Subcutaneous preadipocyte (primary cell): ENCODE measurements at places on chromosomes 1 and 21. TPM values are rescaled to one million over a fixed set of nuclear protein-coding genes. Genes with fewer than 3 reads are reported as not detected.

The FHAD1 gene
- 0.73 and 0.78 TPM in 2 replicates for total RNA-seq

The S100A8 gene
- total RNA-seq = not detected in 2 replicates

The PCBP3 gene
- total RNA-seq = 15.1 and 42.6 TPM in 2 replicates

The SDF4 gene
- total RNA-seq = 87.6 and 101 TPM in 2 replicates

The AK5 gene
- 24.6 and 32.7 TPM in 2 replicates for total RNA-seq

The OR2L3 gene
- total RNA-seq = not detected in 2 replicates

The KIF14 gene
- 9.2 and 18.6 TPM in 2 replicates for total RNA-seq

The RNF186 gene
- not detected in 2 replicates for total RNA-seq

The SLC9C2 gene
- total RNA-seq = not detected in 2 replicates

The XKR8 gene
- total RNA-seq = 7.2 and 11.0 TPM in 2 replicates

The TRIM58 gene
- total RNA-seq = 0.98 and 4.0 TPM in 2 replicates

The MYBPH gene
- 0.37 and 0.39 TPM in 2 replicates for total RNA-seq

The TP73 gene
- under 0.01 TPM in 1 of 2 replicates, not detected in the other for total RNA-seq

The TIPRL gene
- 27.6 and 31.3 TPM in 2 replicates for total RNA-seq

The DENND4B gene
- 22.0 and 27.0 TPM in 2 replicates for total RNA-seq

The TCHH gene
- under 0.01 TPM in 2 replicates for total RNA-seq

The ZNF684 gene
- total RNA-seq = 2.7 and 3.3 TPM in 2 replicates

The TAS1R3 gene
- total RNA-seq = under 0.01 TPM in 2 replicates

The UBQLN4 gene
- total RNA-seq = 14.3 and 22.5 TPM in 2 replicates

The SLC45A3 gene
- 0.37 and 0.78 TPM in 2 replicates for total RNA-seq

The MPL gene
- total RNA-seq = not detected in 2 replicates

The SLAMF8 gene
- total RNA-seq = under 0.01 TPM in 1 of 2 replicates, not detected in the other

The SHISAL2A gene
- not detected in 2 replicates for total RNA-seq

The IRF6 gene
- not detected in 2 replicates for total RNA-seq

The HSPB7 gene
- under 0.01 and 0.20 TPM in 2 replicates for total RNA-seq

The DAB1 gene
- not detected in 2 replicates for total RNA-seq

The SYT6 gene
- under 0.01 TPM in 1 of 2 replicates, not detected in the other for total RNA-seq

The LMOD1 gene
- total RNA-seq = 0.20 and 1.8 TPM in 2 replicates

The GIPC2 gene
- total RNA-seq = 0.59 and 1.1 TPM in 2 replicates

The AUNIP gene
- total RNA-seq = 2.6 and 5.3 TPM in 2 replicates

The NDUFS2 gene
- 98.5 and 108 TPM in 2 replicates for total RNA-seq

The CD52 gene
- 0.98 TPM in 1 of 2 replicates, not detected in the other for total RNA-seq

The TNFRSF8 gene
- under 0.01 TPM in 1 of 2 replicates, not detected in the other for total RNA-seq

The ACTA1 gene
- total RNA-seq = under 0.01 TPM in 1 of 2 replicates, not detected in the other

The UBXN10 gene
- under 0.01 TPM in 1 of 2 replicates, not detected in the other for total RNA-seq
